ENCODE measurements at places on chromosomes 11 and 22.

- no peak for DNase-seq
These were observed 9.5 kb downstream of the GNB1L start for GRCh38 chr22:19845054-19845722.

GRCh38 chr22:24727218-24727851 lies 47.2 kb downstream of the PIWIL3 start:
- DNase-seq, result no peak

DNA sequence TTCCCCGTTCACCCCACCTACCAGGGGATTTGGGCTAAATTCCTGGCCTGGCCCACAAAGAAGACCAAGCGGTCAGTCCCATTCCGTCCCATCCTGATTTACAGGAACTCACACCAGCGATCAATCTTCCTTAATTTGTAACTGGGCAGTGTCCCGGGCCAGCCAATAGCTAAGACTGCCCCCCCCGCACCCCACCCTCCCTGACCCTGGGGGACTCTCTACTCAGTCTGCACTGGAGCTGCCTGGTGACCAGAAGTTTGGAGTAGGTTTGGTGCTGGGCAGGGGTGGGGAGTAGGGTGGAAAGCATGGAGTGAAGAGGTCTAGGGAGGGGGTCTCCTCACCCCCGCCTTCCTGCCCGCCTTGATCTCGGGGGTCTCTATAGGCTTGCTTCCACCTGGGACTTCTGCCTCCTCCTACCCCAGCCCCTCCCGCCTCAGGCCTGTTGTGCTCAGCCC lies at the start of gene SERPING1:
Gene SERPING1, plus strand, starts transcription at position 225 of the 455 bp plus-strand sequence. CDS start 586 bp downstream, outside the sequence.
- DNase-seq, result no peak

DNA sequence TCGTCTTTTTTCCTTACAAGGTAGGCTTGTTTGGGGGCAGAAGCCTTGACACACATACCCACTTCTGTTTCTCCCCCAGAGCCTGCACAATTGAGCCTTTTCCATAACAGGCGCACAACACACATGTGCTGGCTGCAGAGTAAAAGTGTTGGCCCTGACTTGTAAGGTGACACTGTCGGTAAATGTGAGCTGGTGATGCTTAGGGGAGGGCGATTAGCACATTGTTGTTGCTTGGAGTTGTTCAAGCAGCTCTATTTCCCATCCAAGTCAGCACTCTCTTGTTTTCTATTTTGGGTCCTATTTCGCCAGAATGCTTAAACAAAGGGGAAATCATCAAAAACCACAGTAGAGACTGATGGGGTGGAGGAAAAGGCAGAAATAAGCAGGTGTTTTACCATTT lies 51.9 kb upstream of the PTPRJ start:
- no peak for DNase-seq

- no peak for DNase-seq
These were observed 38.2 kb downstream of the BRD1 start for GRCh38 chr22:49789289-49790141.

- DNase-seq, result no peak
These were observed 103.0 kb downstream of the SPATA19 start for GRCh38 chr11:133742353-133742752.

DNA sequence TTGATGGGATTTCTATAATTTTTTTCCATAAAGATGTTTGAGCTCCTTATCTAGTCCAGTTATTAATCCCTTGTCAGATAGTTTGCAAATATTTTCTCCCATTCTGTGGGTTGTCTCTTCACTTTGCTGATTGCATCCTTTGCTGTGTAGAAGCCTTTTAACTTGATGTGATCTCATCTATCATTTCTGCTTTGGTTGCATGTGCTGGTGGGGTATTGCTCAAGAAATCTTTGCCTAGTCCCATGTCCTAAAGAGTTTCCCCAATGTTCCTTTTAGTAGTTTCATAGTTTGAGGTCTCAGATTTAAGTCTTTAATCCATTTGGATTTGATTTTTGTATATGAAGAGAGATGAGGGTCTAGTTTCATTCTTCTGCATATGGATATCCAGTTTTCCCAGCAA lies 1.7 kb upstream of the IL2RB start:
- DNase-seq, result no peak

- DNase-seq, result no peak
These were observed 4.1 kb downstream of the SUN2 start for GRCh38 chr22:38751422-38752346.
